ENCODE measurements at places on chromosomes 6 and 20. TPM values are rescaled to one million over a fixed set of nuclear protein-coding genes. Genes with fewer than 3 reads are reported as not detected.

VWA7 gene
- 0.16 TPM for polyA plus RNA-seq

TBX18 gene
- polyA plus RNA-seq, result 28.6 TPM

DNA sequence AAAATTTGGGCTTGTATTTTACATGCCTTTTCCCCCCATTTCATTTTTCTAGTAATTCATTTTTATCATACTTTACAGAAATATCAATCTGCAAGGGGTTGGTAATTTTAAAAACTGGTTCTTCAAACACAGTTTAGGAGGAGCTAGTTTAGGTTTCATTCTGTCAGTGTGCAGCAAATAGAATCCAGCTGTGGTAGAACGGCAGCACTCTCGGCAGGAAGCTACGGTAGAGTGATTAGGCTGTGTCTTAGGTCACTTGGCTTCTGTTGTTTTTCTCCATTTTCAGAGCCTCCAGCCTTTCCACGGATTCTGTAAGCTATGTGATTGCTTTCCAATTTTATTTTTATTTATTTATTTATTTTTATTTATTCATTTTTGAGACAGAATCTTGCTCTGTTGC is 32.7 kb downstream of the TLDC2 start:
- DNase-seq, result no peak

DNA sequence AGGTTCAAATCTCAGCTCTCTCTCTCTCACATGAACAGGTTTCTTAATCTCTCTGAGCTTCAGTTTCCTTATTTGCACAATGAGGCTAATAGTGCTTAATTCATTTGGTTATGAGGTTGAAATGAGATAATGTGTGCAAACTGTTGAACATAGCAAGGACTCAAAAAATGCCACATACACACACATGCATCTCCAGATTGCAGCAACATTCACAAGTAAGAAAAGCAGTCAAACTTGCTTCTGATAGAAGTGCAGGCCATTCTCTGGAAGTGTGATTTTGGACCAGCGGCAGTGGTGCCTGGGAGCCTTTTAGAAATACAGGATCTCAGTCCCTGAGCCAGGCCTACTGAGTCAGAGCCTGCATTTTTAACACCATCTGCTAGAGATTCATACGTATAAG is 25.7 kb downstream of the GSTA4 start:
- no peak for DNase-seq

GRCh38 chr20:49938173-49939163 is 2.3 kb downstream of the RNF114 start:
- DNase-seq, result no peak
